Activated naive CD4-positive, alpha-beta T cell treated with Interleukin-2 at 50 U/mL for 16 hours (primary cell): ENCODE measurements at places on chromosomes 5 and 9.

DNA sequence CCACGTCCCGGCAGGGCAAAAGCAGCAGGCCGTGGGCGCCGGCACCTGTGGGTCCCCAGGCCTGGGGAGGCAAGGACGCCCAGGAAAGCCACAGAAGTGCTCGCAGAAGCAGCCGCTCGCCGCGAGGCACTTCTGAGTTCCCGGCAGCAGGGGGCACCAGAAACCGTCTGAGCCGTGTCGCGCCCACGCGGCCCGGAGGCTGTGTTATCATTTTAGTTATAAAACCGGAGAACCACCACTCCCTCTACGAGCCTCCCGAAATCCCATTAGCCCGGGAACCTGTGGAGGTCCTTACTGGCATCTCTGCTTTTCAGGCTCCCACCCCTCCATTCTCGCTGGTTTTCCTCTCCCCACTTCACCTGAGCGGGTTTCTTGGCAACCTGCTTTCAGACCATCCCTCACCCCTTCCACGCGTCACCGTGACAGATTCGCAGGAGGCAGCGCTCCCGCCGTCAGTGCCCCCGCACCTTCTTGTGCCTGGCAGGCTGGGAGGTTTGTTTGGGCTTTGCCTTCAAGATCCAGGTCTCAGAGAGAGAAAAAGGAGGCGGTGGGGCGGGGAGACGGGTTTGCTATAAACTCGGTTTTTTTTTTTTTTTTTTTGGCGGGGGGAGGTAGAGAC, 2.3 kb downstream of the GDNF start:
- DNase-seq: peak; percentile 62

GRCh38 chr5:170746075-170746960, 37.2 kb upstream of the GABRP start:
- no peak for DNase-seq

GRCh38 chr9:114288193-114289091, 34.5 kb upstream of the ORM1 start:
- no peak for DNase-seq

DNA sequence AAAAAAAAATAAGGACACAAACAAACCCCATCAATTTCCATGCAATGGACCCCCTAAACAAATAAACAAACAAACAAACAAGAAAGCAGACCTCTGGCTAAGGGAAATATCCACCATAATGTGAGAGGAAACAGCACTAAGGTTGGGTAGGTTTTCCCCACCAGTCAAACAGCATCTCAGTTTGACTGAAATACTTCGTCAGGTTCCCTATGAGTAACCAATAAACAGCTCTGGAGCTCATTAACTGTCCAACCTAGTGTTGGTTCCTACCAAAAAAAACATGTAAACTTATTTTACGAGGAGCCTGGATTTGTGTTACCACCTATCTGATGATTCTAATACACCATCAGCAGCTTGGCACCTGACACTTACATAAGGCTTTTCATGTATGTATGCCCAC, 198.5 kb upstream of the TARS1 start:
- DNase-seq: no peak

- no peak for DNase-seq
These were observed 215.0 kb downstream of the CNTLN start for GRCh38 chr9:17349831-17350230.

GRCh38 chr9:347667-348292, 133.1 kb downstream of the DOCK8 start:
- no peak for DNase-seq

GRCh38 chr5:93722588-93722987, 18.8 kb downstream of the POU5F2 start:
- DNase-seq: no peak

- DNase-seq: no peak
These were observed 24.4 kb upstream of the STC2 start for GRCh38 chr5:173352366-173353349.

- no peak for DNase-seq
These were observed 111.9 kb downstream of the PDE8B start for GRCh38 chr5:77322406-77322805.

GRCh38 chr9:108325406-108325805, 530.4 kb downstream of the ACTL7B start:
- DNase-seq: no peak

- no peak for DNase-seq
These were observed 160.9 kb downstream of the LPAR1 start for GRCh38 chr9:110877374-110877773.

GRCh38 chr9:114746591-114747346, 59.1 kb downstream of the TNFSF15 start:
- no peak for DNase-seq

DNA sequence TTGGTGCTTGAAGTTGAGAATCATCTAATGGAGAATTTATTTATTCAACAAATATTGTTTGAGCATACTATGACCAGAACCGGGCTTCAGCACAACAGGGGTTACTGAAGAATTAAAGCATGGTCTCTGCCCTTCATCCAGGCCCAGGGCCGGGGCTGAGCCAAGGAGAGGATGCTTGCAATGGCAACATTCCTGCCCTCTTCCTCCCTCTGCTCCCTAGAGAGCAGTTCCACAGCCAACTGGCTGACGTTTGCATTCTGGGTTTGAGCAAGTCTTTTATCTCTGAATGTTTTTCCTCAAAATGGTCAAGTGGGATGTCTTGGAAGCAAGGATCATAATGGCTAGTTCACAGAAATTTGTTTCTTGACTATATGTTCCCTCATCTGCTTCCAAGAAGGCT, 80.7 kb downstream of the GLDC start:
- no peak for DNase-seq

DNA sequence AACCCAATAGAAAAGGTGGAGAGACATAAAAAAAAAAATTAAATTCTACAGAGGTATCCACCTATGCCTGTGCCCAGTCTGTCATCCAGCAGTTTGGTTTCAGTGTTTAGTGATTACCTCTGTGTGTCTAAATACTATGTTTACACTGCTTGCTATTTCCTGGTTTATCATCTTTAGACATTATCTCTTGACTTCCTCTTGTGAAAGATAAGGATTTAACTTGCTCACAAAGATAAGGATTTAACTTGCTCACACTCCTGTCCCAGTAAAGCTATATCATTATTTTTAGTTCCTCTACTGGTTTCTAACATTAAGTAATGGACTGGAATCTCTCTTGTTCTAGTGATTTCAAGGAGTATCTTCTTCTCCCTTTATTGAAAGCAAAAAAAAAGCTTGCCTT, 53.9 kb upstream of the ZFR start:
- no peak for DNase-seq

DNA sequence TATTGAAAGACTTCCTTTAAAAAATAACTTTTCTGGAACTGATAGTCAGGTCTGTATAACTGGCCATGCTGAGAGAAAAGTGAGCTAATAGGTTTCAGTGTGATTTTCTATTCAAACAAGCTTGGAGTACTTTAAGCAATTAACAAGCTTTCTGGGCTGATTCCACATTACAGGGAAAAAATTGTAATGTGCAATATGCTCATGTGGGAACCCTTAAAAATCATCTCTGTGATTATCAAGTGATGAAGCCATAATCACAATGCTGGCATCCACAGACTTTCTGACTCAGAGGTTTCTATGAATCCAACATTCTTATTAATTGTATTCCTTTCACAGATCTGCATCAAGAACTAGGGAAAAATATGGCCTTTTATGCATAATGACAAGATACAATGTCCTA, 212.2 kb upstream of the ACO1 start:
- no peak for DNase-seq

DNA sequence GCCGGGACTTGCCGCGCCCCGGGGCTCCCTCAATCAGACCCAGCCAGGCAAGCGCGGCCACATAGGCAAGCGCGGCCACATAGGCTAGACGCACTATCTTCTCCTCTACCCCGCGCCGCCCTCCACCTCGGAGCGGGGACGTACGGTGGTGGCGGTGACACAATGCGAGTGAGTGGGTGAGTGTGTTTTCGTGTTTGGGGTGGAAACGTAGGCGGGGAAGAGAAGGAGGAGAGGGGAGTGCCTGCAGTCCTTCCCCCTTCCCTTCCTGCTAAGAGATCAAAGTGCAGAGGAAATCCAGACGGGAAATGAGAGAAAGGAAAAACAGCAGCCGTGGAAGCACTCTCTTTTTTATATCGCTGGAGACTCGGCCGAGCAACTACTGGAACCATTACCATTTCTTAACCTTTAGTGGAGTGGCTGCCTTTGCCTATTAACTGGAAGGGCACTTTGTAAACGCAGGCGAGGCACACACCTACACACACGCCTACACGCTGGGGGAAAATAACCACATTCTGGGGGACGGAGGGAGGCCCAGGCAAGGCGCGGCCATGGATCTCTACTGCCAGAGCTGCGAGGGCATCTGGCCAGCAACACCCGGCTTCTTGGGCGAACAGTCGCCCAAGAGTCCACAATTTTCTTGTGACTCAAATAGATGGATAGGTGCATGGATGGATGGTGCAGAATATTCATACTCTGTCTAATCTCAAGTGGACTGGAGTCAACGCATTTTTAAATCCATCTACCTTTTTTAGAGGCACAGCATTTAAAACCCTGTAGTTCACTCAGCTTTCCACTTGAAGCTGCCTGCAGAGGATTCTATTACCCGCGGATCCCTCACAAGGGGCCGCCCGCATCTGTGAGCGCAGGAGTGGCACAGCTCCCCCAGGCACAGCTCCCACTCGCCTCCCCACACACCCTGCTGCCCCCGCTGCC, 2.1 kb downstream of the EDIL3 start:
- no peak for DNase-seq

DNA sequence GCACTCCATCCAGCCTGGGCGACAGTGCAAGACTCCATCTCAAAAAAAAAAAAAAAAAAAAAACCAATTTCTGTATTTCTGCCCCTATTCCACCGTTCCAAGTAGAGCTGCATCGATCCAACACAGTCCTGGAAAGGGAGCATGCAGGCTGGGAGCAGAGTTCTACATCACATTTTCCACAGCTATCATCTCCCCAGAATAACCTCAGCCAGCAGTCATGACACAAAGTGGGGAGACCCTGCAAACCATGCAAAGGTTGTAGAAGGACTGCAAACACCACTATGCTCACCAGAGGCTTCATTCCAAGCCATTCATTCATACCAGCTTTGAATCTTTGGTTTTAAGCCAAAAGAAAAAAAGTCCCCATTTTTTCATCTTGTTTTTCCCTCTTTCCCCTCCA, 20.8 kb upstream of the ZNF354A start:
- DNase-seq: no peak

DNA sequence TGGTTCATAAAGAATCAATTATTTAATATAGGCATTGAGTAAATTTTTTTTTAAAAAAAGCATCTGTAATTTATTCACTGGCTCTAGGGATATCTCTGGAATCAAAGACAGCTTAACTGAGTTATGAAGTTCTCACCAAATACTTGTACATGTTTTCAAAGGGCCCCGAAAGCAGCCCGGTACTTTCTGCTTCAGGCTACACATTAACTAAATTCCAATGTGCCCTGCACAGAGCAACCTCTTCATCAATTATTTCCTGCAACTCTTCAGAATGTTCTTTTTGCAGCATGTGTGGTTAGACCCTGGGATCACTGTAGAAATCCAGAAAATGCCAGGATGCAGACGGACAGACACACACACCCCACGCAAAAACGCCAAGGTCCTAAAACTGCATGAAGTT, 209.0 kb downstream of the EFNA5 start:
- no peak for DNase-seq

DNA sequence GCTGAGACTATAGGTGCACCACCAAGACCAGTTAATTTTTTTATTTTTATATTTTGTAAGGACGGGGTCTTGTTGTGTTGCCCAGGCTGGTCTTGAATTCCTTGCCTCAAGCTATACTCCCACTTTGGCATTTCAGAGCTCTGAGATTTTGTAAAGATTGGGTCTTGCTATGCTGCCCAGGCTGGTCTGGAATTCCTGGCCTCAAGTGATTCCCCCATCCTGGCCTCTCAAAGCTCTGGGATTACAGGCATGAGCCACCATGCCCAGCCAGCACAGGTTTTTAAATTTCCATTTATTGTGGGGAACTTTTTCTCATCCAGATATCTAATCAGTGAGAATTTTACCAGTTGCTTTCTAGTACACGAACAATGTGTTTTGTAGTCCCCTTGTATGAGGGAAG, 156.1 kb upstream of the VLDLR start:
- DNase-seq: no peak

DNA sequence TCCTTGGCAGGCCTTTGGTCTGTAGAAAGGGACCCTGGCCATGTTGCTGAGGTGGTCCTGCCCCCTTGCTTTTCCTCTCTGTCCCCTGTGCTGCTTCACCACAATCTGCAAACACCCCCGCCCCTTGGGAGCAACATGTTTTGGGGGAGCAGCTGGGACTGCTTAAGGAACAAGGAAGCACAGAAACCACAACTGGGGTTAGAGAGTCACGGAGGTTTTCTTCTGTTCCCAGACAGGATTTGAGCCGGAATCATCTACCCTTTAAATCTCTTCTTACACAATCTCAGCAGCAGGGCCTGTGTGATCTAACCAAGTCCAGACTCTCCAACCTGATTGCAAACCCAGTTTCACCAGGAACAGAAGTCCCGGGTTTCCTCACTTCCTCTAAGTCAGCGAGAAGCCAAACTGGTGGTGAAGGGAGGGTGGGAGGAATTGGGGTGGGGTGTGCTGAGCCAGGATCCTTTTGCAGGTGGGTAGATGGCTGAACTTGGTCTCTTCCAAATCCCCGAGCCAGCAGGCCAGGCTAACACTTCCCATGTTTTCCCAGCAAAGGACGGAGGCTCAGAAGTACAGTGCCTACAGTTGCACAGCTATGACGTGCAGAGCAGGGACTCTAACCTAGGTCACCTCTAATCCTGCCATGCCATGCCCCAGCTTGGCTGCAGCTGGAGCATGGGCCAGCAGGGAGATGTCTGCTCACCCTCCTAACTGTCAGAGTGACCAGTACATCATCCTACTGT, 25.0 kb downstream of the SH3PXD2B start:
- DNase-seq: no peak

- no peak for DNase-seq
These were observed 98.4 kb downstream of the PHF2 start for GRCh38 chr9:93674580-93675335.

DNA sequence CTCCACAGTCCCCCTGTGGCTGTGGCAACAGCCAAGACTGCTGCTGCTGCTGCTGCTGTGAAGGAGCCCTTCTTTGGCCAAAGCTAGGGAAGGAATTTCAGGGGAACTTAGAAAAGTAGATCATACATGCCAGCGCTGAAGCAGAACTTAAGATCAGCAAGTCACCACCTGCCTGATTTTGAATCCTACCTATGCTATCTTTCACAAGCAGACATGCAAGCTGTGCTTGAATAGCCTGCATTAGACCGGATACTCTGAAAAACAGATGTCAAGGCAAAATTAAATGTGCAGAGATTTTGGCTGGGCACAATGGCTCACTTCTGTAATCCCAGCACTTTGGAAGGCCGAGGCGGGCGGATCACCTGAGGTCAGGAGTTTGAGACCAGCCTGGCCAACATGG, 99.3 kb upstream of the ZNF366 start:
- DNase-seq: no peak

DNA sequence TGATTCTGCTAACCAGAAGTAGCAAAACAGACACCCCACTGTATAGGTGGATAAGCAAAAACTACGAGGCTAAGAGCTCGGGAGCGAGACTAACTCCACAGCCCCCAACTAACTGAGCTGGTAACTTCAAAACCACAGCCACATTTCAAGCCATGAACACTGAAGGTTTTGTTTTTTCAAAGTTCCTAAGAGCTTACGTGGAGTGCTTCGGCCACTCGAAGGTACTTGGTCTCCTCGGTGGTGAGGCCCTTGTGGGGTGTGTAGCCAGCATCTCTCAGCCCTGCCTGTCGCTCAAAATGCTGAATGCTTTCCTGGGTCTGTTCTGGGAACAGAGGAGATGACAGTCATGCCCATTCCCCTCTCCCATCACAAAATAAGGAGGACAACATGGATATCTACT, 11.1 kb downstream of the KIAA1191 start:
- no peak for DNase-seq
